ENCODE measurements at places on chromosomes 11 and 22.

DNA sequence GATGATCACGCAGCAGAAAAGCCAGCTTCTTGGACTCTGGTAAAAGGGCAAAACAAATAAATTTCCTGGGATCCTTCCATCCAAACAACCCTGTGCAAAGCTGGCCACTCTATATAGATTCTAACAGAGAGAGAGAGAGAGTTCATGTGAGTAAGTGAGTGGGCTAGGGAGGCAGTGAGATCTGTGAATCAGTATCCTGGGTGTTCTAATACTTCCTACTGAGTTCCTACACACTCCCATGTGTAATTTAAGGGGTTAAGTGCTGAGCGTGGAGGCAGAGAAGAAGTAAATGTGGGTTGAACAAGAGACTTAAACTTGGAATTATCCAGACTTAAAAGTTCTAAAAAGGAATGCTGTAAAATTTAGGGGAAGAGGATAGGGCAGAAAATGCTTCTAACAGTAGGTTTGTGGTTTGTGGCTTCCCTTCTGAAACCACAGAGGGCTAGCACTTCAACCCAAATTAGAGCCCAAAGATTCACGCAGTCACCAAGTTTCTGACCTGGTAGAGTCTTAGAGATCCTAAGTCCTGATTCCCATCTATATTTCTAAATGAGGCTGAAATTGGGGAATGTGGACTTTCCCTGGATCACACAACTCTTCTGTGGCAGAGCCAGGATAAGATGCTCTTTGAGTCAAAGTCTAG lies 413.9 kb downstream of the TENM4 start:
- DNase-seq: no peak

GRCh38 chr11:114233755-114234154 lies 62.4 kb upstream of the NNMT start:
- DNase-seq: no peak

- no peak for DNase-seq
These were observed 900.7 kb downstream of the JRKL start for GRCh38 chr11:97290464-97291041.

DNA sequence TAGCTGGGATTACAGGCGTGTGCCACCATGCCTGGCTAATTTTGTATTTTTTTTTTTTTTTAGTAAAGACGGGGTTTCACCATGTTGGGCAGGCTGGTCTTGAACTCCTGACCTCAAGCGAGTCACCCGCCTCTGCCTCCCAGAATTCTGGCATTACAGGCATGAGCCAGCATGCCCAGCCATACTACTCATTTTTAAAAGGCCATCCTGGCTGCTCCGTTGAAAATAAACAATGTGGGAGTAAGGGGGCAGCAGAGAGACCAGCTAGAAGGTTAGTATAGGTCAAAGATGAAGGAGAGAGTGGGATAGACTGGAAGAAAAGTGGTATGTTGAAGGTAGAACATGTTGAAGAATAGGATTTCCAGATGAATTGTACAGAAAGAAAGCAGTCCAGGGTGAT lies 17.6 kb upstream of the LIN7C start:
- no peak for DNase-seq

- no peak for DNase-seq
These were observed 44.2 kb downstream of the NAV2 start for GRCh38 chr11:19756675-19757475.

- DNase-seq: no peak
These were observed 11.2 kb downstream of the NLRP14 start for GRCh38 chr11:7031471-7031871.

DNA sequence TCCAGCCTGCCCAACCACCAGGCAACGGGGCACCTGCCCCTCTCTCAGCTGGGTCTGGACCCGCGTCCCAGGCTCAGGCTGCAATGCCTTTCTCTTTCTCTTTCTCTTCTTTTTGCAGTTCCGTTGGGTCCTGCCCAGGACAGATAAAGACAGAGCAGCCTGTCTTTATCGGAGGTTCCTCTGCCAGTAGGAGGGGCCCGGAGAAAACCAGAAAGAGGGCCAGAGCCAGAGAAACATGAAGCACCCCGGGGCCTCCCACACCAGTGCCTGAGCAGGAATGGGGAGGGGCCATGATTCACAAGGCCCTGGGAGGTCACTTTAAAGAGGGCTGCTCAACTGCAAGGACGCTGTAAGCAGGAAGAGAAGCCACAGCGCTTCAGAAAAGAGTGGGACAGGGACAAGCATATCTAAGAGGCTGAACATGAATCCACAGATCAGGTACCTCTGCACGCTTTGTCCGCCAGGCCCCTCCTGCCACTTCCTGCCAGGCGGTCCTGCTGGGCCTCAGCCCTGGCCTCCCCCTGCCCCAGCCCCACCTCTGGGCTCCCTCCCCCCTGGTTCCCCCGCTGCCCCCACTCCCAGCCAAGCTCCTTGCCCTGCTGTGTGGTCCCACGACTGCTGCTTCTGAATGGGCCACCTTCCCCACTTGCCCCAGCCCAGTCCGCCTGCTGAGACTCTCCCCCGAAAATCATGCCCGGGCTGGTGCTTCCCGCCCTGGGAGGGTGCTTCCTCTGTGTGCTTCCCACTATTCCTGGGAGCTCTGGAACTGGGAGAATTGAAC lies at the start of gene APOBEC3C:
Gene APOBEC3C (plus strand): TSS at position 316 of the 781 bp plus-strand sequence. CDS start 106 bp downstream, at position 422.
- DNase-seq: peak; percentile 88

DNA sequence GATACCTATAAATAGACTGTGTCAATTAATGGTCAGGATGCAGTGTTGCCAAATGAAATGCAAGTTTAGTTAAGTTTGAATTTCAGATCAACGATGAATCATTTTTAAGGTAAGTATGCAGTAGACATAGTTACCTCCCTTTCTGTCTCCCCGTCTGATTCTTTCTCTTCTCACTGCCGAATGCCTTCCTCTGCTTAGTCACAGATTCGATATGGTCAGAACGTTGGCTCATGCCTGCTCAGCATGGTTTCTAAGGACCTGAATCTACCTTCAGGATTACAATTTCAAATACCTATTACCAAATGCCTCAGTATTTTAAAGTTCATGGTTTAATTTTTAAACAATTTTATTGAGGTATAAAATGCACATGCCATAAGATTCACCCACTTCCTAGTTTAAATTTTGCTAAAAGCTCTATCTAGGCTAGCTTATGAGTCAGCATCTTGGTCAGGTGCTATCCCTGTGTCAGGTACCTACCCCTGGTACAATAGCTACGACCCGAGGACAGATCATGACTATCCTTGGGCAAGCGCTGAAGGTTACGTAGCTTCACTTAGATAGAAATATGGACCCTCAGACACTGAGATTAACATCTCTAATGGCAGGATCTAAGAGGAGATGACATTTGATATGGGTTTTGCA lies 78.2 kb upstream of the SPON1 start:
- no peak for DNase-seq

- no peak for DNase-seq
These were observed 24.0 kb upstream of the MALAT1 start for GRCh38 chr11:65474864-65475263.

GRCh38 chr11:70860888-70861287 lies 391.5 kb downstream of the SHANK2 start:
- DNase-seq: no peak

DNA sequence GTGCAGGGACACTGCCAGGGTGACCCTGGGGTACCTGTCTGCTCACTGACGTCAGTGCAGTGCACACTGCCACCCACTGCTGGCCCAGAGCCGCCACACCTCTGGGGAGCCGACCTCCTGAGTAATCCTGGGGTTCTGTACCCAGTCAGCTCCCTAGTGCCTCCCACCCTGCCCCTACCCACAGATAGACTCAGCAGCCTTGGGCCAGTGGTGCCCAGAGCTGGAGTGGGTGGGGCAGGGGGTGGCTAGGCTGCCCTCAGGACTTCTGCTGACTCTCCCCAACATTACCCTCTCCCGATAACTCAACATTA lies 5.8 kb downstream of the NRXN2 start:
- no peak for DNase-seq

DNA sequence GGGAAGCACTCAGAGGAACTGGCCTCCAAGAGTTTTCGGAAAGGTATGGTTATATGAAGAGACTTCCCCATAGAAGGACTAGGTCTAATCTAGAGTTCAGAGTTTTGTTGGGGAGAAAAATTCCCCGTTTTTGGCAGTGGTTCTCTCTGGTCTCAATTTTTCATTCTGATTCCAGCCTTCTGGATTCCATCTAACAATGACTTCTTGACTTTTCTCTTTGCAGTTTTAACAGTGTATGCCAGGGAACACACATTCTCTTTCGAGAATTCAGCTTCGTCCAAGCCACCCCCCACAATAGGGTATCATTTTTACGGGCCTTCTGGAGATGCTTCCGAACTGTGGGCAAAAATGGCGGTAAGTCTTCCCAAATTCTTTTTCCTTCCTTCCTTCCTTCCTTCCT lies 115.6 kb downstream of the CSTPP1 start:
- DNase-seq: no peak

- DNase-seq: no peak
These were observed 74.1 kb upstream of the NECTIN1 start for GRCh38 chr11:119803139-119803538.

DNA sequence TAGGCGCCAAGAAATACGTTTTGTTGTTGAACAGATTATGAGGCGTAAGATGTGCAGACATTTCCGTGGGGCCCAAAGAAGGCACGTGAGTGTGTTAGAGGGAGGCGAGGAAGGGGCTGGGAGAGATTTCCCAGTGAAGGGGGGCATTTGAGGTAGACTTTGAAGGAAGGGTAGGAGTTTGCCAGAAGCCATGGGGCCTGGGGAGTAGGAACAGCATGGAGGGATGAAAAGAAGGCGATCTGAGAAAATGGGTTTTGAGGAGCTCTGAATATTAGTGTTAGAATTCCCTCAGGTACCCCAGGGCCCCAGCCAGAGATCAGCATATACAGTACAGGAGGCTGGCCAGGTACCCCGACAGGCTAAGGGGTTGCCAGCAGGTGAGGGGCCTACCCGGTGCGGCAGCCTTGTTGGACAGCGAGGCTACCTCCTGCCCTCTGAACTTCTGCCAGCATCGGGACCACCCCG lies 414 bp upstream of the MIEF1 start:
- DNase-seq: no peak

DNA sequence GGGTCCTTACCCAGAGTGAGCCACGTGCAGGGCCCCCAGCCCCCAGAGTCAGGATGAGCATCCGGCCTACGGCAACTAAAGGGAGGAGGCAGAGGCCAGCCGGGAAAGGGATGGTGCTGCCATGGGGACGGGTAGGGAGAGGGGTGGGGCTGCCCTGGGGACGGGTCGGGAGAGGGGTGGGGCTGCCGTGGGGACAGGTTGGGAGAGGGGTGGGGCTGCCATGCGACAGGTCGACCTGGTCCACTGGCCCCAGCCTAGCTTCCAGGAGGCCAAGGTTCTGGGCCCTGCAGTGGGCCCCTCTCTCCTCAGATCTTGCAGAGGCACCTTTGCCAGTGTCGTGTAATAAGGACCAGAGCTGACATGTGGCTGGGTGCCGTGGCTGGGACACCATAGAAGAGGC lies 187.7 kb downstream of the BRD1 start:
- DNase-seq: no peak

DNA sequence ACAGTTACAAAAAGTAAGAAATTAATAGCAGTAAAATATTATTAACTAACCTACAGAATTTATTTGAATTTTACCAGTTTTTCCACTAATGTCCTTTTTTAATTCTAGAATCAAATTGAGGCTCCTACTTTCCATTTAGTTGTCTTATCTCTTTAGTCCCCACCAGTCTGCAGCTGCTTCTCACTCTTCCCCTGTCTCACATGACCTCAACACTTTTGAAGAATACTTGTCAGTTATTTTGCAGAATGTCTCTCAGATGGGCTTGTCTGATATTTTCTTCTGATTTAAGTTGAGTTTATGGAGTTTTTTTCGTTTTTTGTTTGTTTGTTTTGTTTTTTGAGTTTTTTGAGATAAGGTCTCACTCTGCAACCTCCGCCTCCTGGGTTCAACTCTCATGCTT lies 74.3 kb upstream of the ADORA2A start:
- no peak for DNase-seq

GRCh38 chr11:122112470-122113365 lies 3.3 kb downstream of the BLID start:
- DNase-seq: no peak

DNA sequence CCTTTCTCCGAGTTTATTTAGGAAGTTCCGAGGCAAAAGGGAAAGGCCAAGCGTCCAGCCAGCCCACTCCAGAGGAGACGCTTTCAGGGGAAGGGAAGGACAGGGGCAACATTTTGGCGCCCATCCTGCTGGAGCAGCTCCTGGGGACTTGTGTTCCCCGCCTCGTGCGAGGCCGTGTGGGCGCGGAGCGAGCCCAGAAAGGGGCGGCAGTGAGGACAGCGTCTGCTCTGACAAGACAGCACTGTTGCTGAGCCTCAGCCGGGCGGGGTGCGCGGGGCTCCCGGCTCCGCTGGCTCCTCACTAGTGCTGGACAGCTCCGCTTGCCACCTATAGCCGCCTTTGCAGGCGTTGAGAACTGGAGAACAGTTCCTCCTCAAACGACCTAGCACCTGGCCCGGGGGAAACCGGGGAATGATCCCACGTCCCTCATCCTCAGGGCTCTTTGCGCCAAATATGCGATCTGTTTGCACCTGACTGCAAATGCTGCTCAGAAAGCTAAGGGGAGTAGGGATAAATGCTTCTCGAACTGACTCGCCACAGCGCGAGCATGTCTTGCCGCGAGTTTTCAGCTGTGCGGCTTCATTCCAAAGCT lies 722 bp upstream of the GUCY1A2 start:
- peak; percentile 65 for DNase-seq

DNA sequence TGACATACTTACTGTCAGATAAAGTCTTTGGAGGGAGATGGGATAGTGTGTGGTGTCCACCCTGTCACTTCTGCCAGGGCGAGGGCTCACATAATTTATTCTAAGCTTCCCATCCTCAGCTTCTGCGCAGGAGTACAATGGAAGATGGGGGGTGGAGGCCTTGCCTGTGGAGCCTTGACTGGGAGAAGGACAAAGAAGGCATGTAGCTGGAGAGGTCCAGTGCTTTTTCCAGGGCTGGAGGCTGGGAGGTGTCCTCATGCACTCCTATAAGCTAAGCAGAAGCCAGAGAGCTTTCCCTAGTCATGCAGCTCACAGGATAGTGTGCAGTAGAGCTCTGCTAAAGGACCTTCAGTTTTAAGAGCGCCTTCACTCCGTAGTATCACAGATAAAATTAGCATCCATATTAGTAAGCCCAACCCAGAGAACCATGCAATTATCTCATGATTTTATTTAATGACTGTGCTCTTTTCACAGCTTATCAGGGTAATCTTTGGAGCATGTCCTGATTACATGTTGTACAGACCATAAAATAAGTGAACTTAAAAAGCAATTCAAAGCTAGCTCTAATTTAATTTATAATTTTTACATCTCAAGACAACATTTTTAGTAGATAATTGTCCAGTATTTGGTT lies 148.3 kb downstream of the TEAD1 start:
- no peak for DNase-seq

Measured in hepatic stellate cell (primary cell).